ENCODE measurements at places on chromosomes 6 and 20. TPM values are rescaled to one million over a fixed set of nuclear protein-coding genes. Genes with fewer than 3 reads are reported as not detected.

Gene RNF144B
- total RNA-seq, result 2.1 TPM

GRCh38 chr6:40855168-40855880 lies 183.7 kb downstream of the UNC5CL start:
- DNase-seq, result no peak

GRCh38 chr6:53694810-53695394 lies 29.3 kb upstream of the KLHL31 start:
- H3K27me3 ChIP-seq, result no peaks in the 10 kb centered on the region
- no peak for DNase-seq
- H3K36me3 ChIP-seq, result no peaks in the 10 kb centered on the region
- H3K4me3 ChIP-seq, result no peak overlapping the region
- no peaks in the 10 kb centered on the region for H3K4me1 ChIP-seq
- no peak overlapping the region for H3K27ac ChIP-seq

Gene F13A1
- total RNA-seq, result not detected

Gene SIM1
- total RNA-seq, result not detected

Gene ZSCAN31
- total RNA-seq, result 2.5 TPM

- H3K36me3 ChIP-seq, result peaks cover 4% of the 10 kb centered on the region
- H3K27me3 ChIP-seq, result no peaks in the 10 kb centered on the region
- H3K4me3 ChIP-seq, result no peak overlapping the region
- no peak for DNase-seq
- H3K4me1 ChIP-seq, result no peaks in the 10 kb centered on the region
These were observed 328.4 kb downstream of the ESR1 start for GRCh38 chr6:152135755-152136448.

- peaks cover 3% of the 10 kb centered on the region for H3K36me3 ChIP-seq
- H3K27ac ChIP-seq, result no peak overlapping the region
- peaks cover 42% of the 10 kb centered on the region for H3K4me1 ChIP-seq
- DNase-seq, result peak; percentile 6
- no peak overlapping the region for H3K4me3 ChIP-seq
These were observed 24.6 kb downstream of the PDE7B start for GRCh38 chr6:135876058-135876457.

Gene MYB
- 36.6 TPM for total RNA-seq

Gene MSH5
- total RNA-seq, result 53.4 TPM

DNA sequence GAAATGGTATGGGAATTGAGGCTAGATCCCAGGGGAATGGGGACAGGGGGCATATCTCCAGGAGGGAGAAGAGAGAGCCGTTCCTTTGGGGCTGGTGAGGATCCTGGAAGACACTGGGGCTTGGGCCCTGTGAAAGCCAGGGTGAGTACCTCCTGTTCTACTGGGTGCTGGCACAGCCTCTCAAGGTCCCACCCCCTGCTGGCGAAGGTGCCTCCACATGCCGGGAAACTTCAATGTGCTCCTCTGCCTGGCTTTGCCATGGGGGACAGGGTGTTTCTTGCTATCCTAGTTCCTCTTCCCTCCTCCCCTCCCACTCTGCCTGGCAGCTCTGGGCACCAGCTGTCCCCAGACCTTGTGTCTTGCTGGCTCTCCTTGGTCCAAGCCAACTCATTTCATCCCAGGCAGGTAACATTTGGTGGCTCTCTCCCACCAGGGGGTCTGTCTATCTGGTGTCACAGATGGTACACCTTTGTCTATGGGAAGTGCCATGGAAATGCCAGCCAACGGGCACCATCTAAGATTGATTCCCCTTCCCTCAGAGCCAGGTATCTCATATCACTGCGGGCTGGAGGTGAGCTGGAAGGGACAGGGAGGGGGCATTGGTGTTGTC lies 56.8 kb downstream of the MDGA1 start:
- DNase-seq, result no peak
- no peak overlapping the region for H3K27ac ChIP-seq
- H3K4me1 ChIP-seq, result peaks cover 24% of the 10 kb centered on the region
- H3K36me3 ChIP-seq, result peaks cover 3% of the 10 kb centered on the region

GRCh38 chr6:115969930-115970273 lies 90.8 kb downstream of the FRK start:
- peaks cover 3% of the 10 kb centered on the region for H3K27me3 ChIP-seq
- H3K4me1 ChIP-seq, result no peaks in the 10 kb centered on the region
- no peak overlapping the region for H3K27ac ChIP-seq
- no peak for DNase-seq
- H3K4me3 ChIP-seq, result no peak overlapping the region
- no peaks in the 10 kb centered on the region for H3K36me3 ChIP-seq

DNA sequence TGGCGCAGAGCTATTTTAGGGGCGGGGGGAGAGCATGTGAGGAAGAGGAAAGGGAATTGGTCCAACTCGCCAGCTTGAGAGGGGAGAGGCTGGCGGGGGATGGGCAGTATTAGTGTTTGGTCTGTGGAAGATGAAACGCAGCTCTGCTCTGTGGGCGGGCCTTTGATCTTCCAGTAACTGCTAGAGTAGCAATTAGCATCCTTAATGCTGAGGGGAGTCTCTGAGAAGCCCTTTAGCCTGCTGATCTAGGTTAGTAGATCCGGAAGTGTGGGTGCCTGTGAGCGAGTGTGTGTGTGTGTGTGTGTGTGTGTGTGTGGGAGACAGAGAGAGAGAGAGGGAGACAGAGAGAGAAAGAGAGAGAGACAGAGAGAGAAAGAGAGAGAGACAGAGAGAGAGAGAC lies 117.2 kb upstream of the BACH2 start:
- H3K4me3 ChIP-seq, result peak overlapping the region; percentile 70
- H3K27ac ChIP-seq, result peak overlapping the region; percentile 85
- no peaks in the 10 kb centered on the region for H3K27me3 ChIP-seq
- peaks cover 48% of the 10 kb centered on the region for H3K4me1 ChIP-seq
- H3K36me3 ChIP-seq, result no peaks in the 10 kb centered on the region

- H3K4me3 ChIP-seq, result no peak overlapping the region
- H3K27ac ChIP-seq, result no peak overlapping the region
- H3K36me3 ChIP-seq, result no peaks in the 10 kb centered on the region
- H3K27me3 ChIP-seq, result peaks cover 36% of the 10 kb centered on the region
- DNase-seq, result no peak
These were observed 109.5 kb upstream of the RAB32 start for GRCh38 chr6:146433881-146434731.

DNA sequence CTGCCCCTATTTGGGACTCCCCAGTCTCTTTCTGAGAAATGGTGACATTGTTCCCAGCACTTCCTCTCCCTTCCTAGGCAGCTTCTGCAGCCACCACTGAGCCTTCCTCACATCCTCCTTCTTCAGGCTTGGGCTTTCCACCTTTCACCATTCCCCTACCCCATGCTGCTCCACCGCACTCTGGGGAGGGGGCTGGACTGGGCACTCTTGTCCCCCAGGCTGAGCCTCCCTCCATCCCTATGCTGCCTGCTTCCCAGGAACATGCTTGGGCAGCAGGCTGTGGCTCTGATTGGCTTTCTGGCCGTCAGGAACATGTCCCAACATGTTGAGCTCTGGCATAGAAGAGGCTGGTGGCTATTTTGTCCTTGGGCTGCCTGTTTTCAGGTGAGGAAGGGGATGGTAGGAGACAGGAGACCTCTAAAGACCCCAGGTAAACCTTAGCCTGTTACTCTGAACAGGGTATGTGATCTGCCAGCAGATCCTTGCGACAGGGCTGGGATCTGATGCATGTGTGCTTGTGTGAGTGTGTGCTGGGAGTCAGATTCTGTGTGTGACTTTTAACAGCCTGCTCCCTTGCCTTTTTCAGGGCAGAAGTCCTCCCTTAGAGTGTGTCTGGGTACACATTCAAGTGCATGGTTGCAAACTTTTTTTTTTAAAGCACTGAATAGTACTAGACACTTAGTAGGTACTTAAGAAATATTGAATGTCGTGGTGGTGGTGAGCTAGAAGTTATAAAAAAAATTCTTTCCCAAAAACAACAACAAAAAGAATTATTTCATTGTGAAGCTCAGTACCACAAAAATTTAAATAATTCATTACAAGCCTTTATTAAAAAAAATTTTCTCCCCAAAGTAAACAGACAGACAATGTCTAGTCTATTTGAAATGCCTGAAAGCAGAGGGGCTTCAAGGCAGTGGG lies 2.1 kb upstream of the CDKN1A start:
- H3K4me1 ChIP-seq, result peaks cover 39% of the 10 kb centered on the region
- DNase-seq, result no peak
- peaks cover 11% of the 10 kb centered on the region for H3K27me3 ChIP-seq
- H3K4me3 ChIP-seq, result peak overlapping the region; percentile 40

DNA sequence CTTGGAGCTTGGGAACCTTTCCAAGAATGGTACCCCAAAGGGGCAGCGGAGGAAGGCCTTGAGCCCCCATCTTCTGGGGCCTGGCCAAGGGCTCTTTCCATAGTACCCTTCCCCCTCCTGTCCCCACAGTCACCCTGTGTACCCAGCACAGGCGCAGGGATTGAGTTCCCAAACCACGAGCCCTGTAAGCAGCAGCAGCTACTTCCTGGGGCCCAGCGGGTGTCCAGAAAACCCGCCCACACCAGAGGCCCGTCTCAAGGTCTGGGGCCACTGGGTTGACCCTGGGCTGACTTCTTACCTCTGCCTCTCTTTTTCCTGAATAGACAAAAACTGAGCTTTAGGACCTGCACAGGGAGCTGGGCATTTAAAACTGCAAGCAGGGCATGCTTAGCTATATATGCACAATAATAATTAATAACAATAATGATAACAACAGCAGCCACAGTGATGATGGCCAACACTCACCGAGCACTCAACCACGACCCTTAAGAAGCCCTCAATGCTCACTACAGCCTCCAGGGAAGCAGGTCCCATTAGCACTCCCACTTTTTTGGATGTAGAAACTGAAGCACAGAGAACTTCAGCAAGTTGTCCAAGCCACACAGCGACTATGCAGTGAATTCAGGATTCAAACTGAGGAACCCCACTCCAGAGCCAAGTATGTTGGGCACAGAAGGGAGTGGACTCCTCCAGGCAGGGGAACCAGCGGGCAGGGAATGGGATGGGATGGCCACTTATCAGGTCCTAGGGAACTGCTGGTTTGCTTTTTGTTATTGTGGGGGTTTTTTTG lies 14.5 kb downstream of the NOL4L start:
- H3K36me3 ChIP-seq, result no peaks in the 10 kb centered on the region
- no peak for DNase-seq
- no peak overlapping the region for H3K4me3 ChIP-seq
- no peaks in the 10 kb centered on the region for H3K27me3 ChIP-seq

GRCh38 chr20:8646716-8647115 lies 422.2 kb upstream of the PLCB4 start:
- no peak for DNase-seq
- H3K4me3 ChIP-seq, result no peak overlapping the region
- H3K36me3 ChIP-seq, result no peaks in the 10 kb centered on the region
- no peak overlapping the region for H3K27ac ChIP-seq

Gene SIRPG
- 34.1 TPM for total RNA-seq

GRCh38 chr6:127716465-127716864 lies 139.5 kb downstream of the C6orf58 start:
- H3K27ac ChIP-seq, result peak overlapping the region; percentile 7
- no peak overlapping the region for H3K4me3 ChIP-seq
- H3K27me3 ChIP-seq, result no peaks in the 10 kb centered on the region
- no peak for DNase-seq
- peaks cover 43% of the 10 kb centered on the region for H3K36me3 ChIP-seq

- no peaks in the 10 kb centered on the region for H3K36me3 ChIP-seq
- H3K4me1 ChIP-seq, result no peaks in the 10 kb centered on the region
- DNase-seq, result no peak
- H3K27ac ChIP-seq, result no peak overlapping the region
- peaks cover 23% of the 10 kb centered on the region for H3K27me3 ChIP-seq
These were observed 59.9 kb downstream of the SLC22A2 start for GRCh38 chr6:160198606-160199211.

Measured in activated naive CD8-positive, alpha-beta T cell treated with anti-CD3 and anti-CD28 coated beads for 36 hours (primary cell).